ENCODE measurements at places on chromosomes 2 and 18. TPM values are rescaled to one million over a fixed set of nuclear protein-coding genes. Genes with fewer than 3 reads are reported as not detected.

GRCh38 chr2:102177814-102178478 is 8.9 kb upstream of the IL1RL2 start:
- H3K27ac ChIP-seq = no peak overlapping the region
- no peaks in the 10 kb centered on the region for H3K36me3 ChIP-seq
- H3K4me1 ChIP-seq = no peaks in the 10 kb centered on the region
- H3K4me3 ChIP-seq = no peak overlapping the region
- no peak for DNase-seq

GRCh38 chr18:50119296-50119695 is 75.7 kb downstream of the MYO5B start:
- no peak overlapping the region for H3K4me3 ChIP-seq
- H3K27me3 ChIP-seq = no peaks in the 10 kb centered on the region
- no peaks in the 10 kb centered on the region for H3K4me1 ChIP-seq
- H3K27ac ChIP-seq = no peak overlapping the region

DNA sequence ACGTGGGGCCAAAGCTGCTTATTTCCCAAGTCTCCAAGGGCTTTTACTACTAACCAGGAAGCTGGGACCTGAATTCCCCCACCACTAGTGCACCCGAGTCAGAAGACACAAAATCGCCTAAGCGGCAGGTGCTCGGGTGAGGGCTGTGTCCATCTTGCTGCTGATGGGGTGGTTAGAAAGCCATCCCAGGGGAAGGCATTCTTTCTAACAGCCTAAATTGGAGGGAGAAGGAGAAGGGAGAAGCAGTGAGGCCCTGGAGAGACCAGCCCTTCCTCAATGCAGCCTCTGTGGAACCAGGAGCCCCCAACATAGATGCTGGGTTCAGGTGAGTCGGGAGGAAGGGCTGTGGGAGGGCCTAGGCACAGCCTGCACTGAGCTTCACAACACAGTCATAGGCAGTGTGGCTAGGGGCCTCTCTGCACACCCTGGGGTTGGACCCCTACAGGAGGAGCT is 1.9 kb upstream of the PROM2 start:
- no peaks in the 10 kb centered on the region for H3K36me3 ChIP-seq
- no peak overlapping the region for H3K4me3 ChIP-seq
- no peaks in the 10 kb centered on the region for H3K4me1 ChIP-seq
- H3K27ac ChIP-seq = no peak overlapping the region
- no peaks in the 10 kb centered on the region for H3K27me3 ChIP-seq

Gene SPEG
- 31.2 TPM for total RNA-seq

Gene AUP1
- 87.4 TPM for total RNA-seq

- peaks cover 7% of the 10 kb centered on the region for H3K4me1 ChIP-seq
- H3K4me3 ChIP-seq = no peak overlapping the region
- no peak for DNase-seq
- H3K27ac ChIP-seq = no peak overlapping the region
These were observed 46.7 kb downstream of the LDLRAD4 start for GRCh38 chr18:13265008-13265910.

DNA sequence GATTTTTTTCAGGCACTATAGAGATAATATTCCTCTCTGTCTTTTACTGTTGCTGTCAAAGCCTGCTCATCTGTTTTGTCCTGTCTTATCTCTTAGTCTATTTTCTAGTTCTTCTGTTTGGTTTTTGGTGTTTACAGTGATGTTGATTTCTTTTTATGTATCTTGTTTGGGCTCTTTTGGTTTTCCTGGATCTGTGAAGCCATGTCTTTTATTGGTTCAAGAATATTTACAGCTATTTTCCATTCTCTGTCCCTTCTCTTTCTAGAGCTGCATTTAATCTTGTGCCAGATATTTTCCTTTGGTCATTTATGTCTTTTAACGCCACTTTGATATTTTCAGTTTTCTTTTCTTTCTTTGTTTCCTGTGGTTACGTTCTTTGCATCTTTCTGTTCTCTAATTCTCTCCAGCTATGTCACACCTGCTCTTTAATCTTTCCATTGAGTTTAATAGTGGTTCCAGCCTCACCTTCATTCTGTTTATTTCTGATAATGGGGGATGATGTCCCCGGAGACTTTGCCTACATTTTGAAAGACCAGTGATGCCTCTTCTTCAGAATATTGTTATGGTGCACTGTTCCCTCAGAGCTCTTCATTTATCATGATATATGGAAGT is 32.0 kb downstream of the SMCHD1 start:
- no peak for DNase-seq
- no peaks in the 10 kb centered on the region for H3K4me1 ChIP-seq
- H3K4me3 ChIP-seq = no peak overlapping the region
